ENCODE measurements at places on chromosomes 2 and 18.

DNA sequence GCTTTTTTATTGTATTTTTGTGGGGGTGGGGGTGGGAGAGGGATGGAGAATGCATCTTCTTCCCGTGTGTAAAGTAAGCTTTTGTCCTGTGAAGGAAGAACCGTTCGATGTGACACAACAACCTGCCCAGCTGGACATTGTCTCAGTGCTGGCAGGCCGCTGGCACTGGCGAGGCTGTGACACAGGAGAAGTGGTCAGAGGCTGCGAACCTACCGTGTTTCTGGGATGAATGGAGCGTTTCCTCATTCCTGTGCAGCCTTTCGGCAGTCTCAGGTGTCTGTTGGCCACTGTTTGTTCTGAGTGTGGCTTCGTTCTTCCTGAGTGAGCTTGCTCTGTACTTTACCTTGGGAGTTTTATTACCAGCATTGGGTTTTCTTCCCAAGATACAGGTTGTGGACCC lies 8.0 kb downstream of the RAMP1 start:
- H3K4me3 ChIP-seq: no peak overlapping the region
- peaks cover 17% of the 10 kb centered on the region for H3K4me1 ChIP-seq
- DNase-seq: no peak
- no peaks in the 10 kb centered on the region for H3K36me3 ChIP-seq

DNA sequence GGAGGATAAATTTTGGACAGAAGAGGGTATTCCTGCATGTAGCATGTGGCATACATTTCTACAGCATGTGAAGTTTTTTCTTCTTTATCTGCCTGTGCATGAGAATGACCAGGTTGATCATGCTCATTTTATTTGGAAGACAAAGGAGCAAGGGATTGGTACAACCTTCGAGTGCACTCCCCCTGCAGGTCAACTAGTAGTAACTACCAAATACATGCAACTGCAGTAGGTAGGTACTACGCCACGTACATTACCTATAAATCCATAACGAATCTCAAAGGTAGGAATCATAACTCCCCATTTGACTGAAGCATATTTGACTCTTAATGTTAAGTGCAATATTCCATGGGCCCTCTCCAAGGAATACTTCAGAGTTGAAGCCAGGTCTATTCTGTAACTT lies 763.9 kb downstream of the TSN start:
- no peaks in the 10 kb centered on the region for H3K4me1 ChIP-seq
- H3K36me3 ChIP-seq: no peaks in the 10 kb centered on the region
- no peak for DNase-seq
- H3K4me3 ChIP-seq: no peak overlapping the region
- no peak overlapping the region for H3K27ac ChIP-seq
- no peaks in the 10 kb centered on the region for H3K27me3 ChIP-seq

GRCh38 chr2:26349690-26350089 lies 3.1 kb upstream of the ADGRF3 start:
- H3K4me1 ChIP-seq: peaks cover 26% of the 10 kb centered on the region
- no peak for DNase-seq
- no peak overlapping the region for H3K27ac ChIP-seq
- no peak overlapping the region for H3K4me3 ChIP-seq
- no peaks in the 10 kb centered on the region for H3K36me3 ChIP-seq
- H3K27me3 ChIP-seq: no peaks in the 10 kb centered on the region

DNA sequence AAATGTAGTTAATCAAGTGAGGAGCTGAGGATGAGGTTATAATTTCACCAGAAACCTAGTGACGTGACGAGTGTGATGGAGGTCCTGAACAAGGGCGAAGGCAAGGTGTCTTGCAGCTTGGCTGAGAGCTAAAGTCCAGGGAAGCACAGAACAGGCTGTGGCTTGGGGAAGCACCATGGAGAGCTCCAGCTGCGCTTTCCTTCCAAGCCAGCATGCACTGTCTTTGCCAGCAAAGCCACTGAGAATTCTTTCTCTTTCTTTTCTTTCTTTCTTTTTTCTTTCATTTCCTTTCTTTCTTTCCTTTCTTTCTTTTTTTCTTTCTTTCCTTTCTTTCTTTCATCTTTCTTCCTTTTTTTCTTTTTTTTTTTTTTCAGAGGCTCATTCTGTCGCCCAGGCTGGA lies 239.3 kb downstream of the FBXO15 start:
- no peaks in the 10 kb centered on the region for H3K27me3 ChIP-seq
- no peaks in the 10 kb centered on the region for H3K4me1 ChIP-seq
- no peaks in the 10 kb centered on the region for H3K36me3 ChIP-seq
- no peak for DNase-seq

DNA sequence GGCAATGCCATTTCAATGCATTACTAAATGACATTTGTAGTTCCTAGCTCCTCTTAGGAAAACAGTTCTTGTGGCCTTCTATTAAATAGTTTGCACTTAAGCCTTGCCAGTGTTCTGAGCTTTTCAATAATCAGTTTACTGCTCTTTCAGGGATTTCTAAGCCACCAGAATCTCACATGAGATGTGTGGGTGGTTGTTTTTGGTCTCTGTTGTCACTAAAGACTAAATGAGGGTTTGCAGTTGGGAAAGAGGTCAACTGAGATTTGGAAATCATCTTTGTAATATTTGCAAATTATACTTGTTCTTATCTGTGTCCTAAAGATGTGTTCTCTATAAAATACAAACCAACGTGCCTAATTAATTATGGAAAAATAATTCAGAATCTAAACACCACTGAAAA lies 45.3 kb downstream of the HADHB start:
- no peak overlapping the region for H3K27ac ChIP-seq
- no peak overlapping the region for H3K4me3 ChIP-seq

DNA sequence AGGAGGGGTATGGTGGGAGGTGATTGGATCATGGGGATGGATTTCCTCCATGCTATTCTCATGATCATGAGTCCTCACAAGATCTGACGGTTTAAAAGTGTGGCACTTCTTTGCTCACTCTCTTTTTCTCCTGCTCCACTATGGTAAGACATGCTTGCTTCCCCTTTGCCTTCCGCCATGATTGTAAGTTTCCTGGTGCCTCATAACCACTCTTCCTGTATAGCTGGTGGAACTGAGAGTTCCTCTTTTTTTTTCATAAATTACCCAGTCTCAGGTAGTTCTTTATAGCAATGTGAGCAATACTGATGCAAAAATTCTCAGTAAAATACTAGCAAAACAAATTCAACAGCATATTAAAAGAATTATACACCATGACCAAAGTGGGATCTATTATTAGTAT lies 728.5 kb upstream of the SLC8A1 start:
- H3K36me3 ChIP-seq: no peaks in the 10 kb centered on the region
- no peak overlapping the region for H3K4me3 ChIP-seq
- H3K4me1 ChIP-seq: no peaks in the 10 kb centered on the region
- H3K27me3 ChIP-seq: no peaks in the 10 kb centered on the region
- no peak overlapping the region for H3K27ac ChIP-seq

GRCh38 chr2:172342078-172342477 lies 85.3 kb upstream of the ITGA6 start:
- H3K36me3 ChIP-seq: no peaks in the 10 kb centered on the region
- no peak for DNase-seq
- H3K4me3 ChIP-seq: no peak overlapping the region
- peaks cover 17% of the 10 kb centered on the region for H3K4me1 ChIP-seq

GRCh38 chr18:50179465-50179864 lies 15.5 kb downstream of the MYO5B start:
- H3K4me1 ChIP-seq: no peaks in the 10 kb centered on the region
- no peaks in the 10 kb centered on the region for H3K36me3 ChIP-seq
- H3K27me3 ChIP-seq: no peaks in the 10 kb centered on the region
- no peak overlapping the region for H3K4me3 ChIP-seq

- H3K4me3 ChIP-seq: no peak overlapping the region
- no peak overlapping the region for H3K27ac ChIP-seq
- no peaks in the 10 kb centered on the region for H3K27me3 ChIP-seq
- H3K4me1 ChIP-seq: peaks cover 41% of the 10 kb centered on the region
Observed at GRCh38 chr2:85323351-85323987, 4.3 kb downstream of the TGOLN2 start.

DNA sequence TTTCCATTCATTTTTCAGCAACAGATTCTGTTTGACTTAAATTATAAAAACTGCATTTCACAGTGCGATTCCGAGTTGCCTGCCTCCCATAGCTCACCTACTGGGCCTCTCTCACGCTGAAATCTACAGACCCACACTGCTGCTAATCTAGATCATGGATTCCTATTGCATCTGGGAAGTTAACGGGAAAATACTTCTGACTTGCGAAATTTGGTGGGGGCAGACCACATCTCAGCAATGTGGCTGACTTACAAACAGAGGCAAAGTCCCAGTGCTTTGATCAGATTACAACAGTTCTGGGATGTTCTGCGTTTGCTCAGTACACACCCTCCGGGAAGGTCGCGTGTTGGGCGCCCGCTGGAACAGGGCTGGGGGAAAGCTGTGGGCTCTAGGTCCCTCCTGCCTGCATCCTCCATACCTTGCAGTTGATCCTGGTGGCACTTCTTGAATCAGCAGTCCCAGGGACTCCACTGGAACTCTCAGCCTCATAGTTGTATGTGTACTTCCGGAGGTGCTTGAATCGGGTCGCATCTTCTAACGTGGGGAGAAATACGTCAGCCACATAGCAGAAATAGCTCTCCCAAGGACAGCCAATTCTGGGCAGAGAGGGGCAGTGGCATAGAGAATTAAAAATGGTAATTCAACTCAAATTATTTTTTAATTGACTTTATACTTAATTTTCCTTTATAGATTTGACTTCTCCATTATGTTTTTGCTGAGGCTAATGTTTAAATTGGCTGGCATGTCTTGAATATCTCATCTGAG lies 1.7 kb downstream of the APOB start:
- H3K27ac ChIP-seq: no peak overlapping the region
- peaks cover 34% of the 10 kb centered on the region for H3K4me1 ChIP-seq
- H3K4me3 ChIP-seq: no peak overlapping the region
- H3K27me3 ChIP-seq: no peaks in the 10 kb centered on the region
- no peaks in the 10 kb centered on the region for H3K36me3 ChIP-seq

GRCh38 chr2:29892585-29893259 lies 28.7 kb downstream of the ALK start:
- no peak overlapping the region for H3K27ac ChIP-seq
- no peaks in the 10 kb centered on the region for H3K4me1 ChIP-seq
- H3K36me3 ChIP-seq: no peaks in the 10 kb centered on the region
- no peak overlapping the region for H3K4me3 ChIP-seq
- H3K27me3 ChIP-seq: peaks cover 14% of the 10 kb centered on the region

- H3K36me3 ChIP-seq: no peaks in the 10 kb centered on the region
- H3K27me3 ChIP-seq: no peaks in the 10 kb centered on the region
- no peaks in the 10 kb centered on the region for H3K4me1 ChIP-seq
- DNase-seq: no peak
- no peak overlapping the region for H3K27ac ChIP-seq
Observed at GRCh38 chr2:105116348-105116747, 78.5 kb downstream of the MRPS9 start.

DNA sequence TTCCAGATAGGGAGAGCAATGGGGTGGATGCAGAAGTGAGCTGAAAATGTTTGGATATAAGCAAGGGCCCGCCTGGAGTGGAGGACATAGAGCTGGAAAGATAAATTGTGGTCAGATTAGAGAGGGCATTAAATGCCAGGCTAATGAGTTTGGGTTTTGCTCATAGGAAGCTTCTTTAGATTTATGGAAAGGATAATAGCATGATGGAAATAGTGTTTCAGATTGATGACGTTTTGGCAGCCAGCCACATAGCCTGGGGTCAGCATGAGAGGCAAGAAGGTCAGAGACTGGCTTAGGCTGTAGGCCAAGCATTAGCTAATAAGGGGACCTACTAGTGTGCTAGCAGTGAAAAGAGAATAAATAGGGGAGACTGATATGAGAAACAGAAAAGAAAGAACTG lies 321.6 kb downstream of the STK39 start:
- no peak for DNase-seq
- no peaks in the 10 kb centered on the region for H3K4me1 ChIP-seq
- H3K27ac ChIP-seq: no peak overlapping the region
- no peaks in the 10 kb centered on the region for H3K36me3 ChIP-seq

DNA sequence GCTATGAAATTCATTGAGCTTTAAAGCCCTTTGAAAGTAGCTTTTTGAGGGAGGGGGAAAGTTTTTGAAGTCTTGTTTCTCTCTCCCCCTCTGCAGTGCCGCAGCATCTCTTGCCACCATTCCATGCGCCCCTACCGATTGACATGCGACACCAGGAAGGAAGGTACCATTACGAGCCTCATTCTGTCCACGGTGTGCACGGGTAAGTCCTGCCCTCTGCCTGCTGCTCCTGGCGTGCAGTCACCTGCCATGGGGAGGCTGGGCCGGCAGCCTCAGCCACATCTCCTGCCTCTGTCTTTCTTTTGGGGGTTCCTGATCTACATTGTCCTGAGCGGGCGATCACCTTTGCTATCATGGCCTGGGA lies 191.6 kb downstream of the GLI2 start:
- H3K36me3 ChIP-seq: no peaks in the 10 kb centered on the region
- H3K4me3 ChIP-seq: no peak overlapping the region
- DNase-seq: no peak
- H3K4me1 ChIP-seq: peaks cover under 1% of the 10 kb centered on the region
- H3K27me3 ChIP-seq: no peaks in the 10 kb centered on the region

DNA sequence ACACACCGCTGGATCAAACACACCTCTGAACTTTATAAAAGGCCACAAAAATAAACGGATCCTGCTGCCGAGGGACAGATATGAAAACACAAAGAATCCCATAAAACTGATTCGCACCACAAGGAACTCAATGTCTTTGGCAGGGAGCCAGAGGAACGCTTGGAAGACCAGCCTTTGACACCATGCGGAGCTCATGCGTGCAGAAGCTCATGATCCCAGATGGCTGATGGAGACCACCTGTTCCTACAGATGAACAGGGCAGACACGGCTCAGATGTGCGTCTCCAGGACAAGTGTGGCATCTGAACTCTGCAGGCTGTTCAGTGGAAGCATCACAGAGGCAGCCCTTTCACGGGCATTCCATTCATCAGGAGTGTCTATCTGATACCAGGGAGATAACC lies 24.9 kb downstream of the COPS9 start:
- H3K4me3 ChIP-seq: no peak overlapping the region
- peak; percentile 23 for DNase-seq
- peaks cover 14% of the 10 kb centered on the region for H3K27me3 ChIP-seq
- no peaks in the 10 kb centered on the region for H3K4me1 ChIP-seq
- no peak overlapping the region for H3K27ac ChIP-seq

- H3K4me3 ChIP-seq: no peak overlapping the region
- H3K27ac ChIP-seq: no peak overlapping the region
- DNase-seq: no peak
- H3K4me1 ChIP-seq: no peaks in the 10 kb centered on the region
- no peaks in the 10 kb centered on the region for H3K36me3 ChIP-seq
Observed at GRCh38 chr2:239684271-239684810, 283.5 kb upstream of the HDAC4 start.

GRCh38 chr2:113240150-113240914 lies 38.4 kb downstream of the PAX8 start:
- peak overlapping the region; percentile 73 for H3K27ac ChIP-seq
- H3K4me1 ChIP-seq: peaks cover 29% of the 10 kb centered on the region
- no peaks in the 10 kb centered on the region for H3K27me3 ChIP-seq
- H3K4me3 ChIP-seq: no peak overlapping the region
- no peaks in the 10 kb centered on the region for H3K36me3 ChIP-seq

GRCh38 chr18:43486462-43486861 lies 209.2 kb upstream of the SYT4 start:
- H3K27me3 ChIP-seq: no peaks in the 10 kb centered on the region
- H3K4me1 ChIP-seq: peaks cover 23% of the 10 kb centered on the region
- peak; percentile 37 for DNase-seq
- H3K27ac ChIP-seq: no peak overlapping the region
- H3K4me3 ChIP-seq: no peak overlapping the region
